ENCODE measurements at places on chromosomes 11 and 22.

- no peak for DNase-seq
Measured at GRCh38 chr11:37298173-37298572, 700.1 kb upstream of the RAG2 start.

DNA sequence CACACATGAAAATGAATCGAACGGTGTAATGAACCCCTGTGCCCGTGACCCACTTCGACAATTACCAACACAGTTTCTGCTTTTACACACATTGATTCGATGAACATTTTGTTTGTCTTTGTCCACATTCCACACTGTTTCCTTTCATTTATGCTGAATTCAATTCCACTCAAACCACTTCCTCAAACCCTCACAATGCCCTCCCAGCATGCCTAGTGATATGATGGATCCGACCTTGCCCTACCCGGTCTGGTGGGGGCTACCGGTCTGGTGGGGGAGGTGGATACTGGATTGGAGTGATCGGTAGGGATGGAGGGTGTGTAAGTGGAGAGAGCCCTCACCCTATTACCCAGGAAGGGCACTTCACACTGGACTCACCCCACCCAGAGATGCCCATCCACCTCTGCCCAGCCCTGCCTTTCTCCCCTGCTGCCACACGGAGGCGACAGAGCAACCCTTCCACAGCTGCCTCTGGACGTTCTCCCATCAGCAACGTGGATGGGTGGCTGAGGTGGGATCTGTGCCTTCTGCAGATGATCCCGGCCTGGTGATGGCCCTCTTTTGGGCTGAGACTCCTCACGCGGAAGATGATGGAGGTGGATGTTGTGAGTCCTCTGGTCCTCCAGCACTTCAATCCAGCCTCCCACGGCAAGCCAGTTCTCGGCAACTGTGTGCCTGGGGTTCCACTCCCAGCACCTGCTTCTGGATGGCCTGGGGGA, 33.0 kb upstream of the P2RY2 start:
- DNase-seq: peak; percentile 30

GRCh38 chr11:97880209-97880608, 1140.5 kb upstream of the CNTN5 start:
- DNase-seq: no peak

DNA sequence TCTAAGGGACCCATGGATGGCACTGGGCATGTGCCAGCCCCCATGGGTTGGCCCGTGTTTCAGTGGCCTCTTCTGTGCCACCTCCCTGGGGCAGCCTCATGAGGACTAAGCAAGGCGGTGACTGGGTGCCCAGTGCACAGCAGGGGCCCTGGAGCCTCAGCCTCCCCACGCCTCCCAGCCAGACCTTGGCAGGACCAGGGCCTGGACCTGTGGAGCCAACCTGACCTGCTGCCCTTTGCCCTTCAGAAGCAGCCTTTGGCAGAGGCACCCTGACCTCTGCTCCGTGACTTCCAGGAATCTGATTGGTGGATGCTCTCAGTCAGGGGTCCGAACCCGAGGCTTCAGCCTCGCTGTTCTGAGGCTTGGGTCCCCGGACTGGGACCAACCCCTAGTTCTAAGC, 24.8 kb upstream of the TAB1 start:
- DNase-seq: no peak

DNA sequence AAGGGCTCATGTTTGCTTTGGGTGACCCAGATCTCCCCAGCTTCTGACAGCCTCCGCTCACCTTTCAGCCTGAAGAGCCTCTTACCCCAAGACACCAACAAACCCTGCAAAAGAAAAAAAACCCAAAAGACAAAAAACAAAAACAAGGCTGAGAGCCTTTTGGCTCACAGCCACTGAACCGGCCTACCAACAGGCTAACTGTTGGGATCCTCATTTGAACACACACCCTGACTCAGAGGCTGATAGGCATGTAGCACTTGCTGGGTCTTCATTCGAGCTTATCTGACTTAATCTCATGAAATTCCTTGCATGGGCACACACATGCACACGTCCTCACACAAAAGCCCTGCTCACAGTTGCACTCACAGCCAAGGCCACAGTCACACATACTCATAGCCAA, 22.9 kb upstream of the TSKU start:
- DNase-seq: no peak

GRCh38 chr11:70860888-70861287, 391.5 kb downstream of the SHANK2 start:
- no peak for DNase-seq

GRCh38 chr22:40001800-40002577, 7.2 kb downstream of the FAM83F start:
- DNase-seq: no peak

DNA sequence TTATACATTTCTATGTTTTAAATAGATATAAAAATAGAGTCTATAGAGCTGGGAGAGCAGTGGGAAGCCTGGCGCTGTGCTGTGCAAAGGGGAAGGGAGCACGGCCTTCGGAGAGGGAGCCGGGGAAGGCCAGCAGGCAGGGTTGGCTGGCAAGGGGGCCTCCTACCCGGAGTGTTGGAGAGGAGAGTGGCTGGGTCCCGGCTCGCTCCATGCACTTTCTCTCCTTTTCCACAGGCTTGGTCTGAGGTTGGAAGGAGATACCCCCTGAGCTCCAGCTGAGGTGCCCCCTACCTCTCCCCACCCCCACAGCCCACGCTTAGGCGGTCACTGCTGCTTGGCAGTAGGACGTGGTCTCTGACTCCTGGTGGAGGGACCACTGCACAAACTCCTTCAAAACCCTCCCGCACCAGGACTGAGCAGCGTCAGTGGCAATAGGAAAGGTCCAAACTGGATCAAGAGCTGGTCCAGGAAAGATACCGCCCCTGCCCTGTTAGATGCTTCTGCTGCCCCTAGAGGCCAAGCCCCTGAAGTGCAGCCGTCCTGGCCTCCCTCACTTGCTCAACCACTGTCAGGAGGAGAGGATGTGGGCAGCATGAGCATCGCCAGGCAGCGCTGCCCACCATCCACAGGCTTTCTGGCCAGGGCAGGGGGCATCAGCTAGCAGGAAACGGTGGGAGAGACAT, 52.9 kb downstream of the SYT13 start:
- peak; percentile 55 for DNase-seq

- no peak for DNase-seq
Measured at GRCh38 chr11:102184269-102184987, 74.2 kb downstream of the YAP1 start.

GRCh38 chr22:44901301-44901700, 108.5 kb downstream of the PHF21B start:
- no peak for DNase-seq

DNA sequence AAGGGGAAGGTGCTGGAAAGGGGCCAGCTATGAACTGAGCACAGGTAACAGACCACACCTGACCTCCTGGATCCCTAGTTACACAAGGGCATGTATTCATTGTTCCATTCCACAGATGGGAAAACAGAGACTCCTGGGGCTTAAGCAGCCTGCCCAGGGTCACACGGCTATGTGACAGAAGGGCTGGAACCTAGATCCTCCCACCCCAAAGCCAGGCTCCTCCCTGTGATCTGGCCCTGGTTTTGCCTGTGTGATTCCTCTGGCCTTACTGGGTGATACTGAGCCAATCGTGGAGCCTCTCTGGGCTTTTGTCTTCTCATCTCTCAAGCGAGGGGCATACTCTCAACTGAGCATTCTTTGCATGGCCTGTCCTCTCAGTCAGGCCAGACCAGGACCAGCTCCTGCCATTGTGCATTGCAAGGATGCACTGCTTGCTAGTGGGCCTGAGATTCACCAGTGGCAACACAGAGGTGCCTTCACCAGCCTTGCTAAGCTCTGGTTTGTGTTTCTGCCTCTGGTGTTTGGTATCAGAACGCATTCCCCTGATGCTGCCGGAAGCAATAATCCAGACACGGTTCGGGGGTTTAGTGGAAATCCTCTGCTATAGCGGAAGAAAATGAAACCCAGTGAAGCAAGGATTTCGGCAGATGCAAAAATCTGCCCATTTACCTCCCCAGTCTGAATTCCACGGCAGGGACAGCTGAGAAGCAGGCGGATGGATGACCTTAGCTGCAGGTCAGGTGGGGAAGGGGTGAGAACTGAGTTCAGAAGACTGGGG, 226.6 kb downstream of the ST3GAL4 start:
- DNase-seq: no peak

GRCh38 chr22:47929073-47929472, 1166.6 kb downstream of the TBC1D22A start:
- DNase-seq: no peak

GRCh38 chr22:44547371-44547770, 49.3 kb upstream of the RTL6 start:
- DNase-seq: no peak
